NCI-H1930 (cell line): ENCODE measurements at places on chromosomes 6 and 20.

GRCh38 chr6:161745594-161746141 is 471.8 kb upstream of the AGPAT4 start:
- no peak for DNase-seq

GRCh38 chr6:128242765-128243403 is 277.5 kb downstream of the PTPRK start:
- no peak for DNase-seq

DNA sequence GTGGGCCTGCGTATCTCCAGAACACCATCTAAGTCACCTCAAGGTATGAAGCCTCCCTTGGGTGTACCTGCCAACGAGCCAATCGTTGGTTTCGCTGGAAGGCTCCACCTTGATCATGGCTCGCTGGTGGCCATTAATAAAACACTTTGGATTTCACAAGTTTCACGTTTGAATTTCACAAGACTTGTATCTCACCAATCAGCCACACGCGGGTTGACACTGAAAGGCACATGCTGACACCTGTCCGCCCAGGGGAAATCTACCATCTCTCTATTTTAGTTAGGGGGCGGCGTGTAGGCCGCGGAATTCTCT is 586 bp upstream of the HMGA1 start:
- no peak for DNase-seq

DNA sequence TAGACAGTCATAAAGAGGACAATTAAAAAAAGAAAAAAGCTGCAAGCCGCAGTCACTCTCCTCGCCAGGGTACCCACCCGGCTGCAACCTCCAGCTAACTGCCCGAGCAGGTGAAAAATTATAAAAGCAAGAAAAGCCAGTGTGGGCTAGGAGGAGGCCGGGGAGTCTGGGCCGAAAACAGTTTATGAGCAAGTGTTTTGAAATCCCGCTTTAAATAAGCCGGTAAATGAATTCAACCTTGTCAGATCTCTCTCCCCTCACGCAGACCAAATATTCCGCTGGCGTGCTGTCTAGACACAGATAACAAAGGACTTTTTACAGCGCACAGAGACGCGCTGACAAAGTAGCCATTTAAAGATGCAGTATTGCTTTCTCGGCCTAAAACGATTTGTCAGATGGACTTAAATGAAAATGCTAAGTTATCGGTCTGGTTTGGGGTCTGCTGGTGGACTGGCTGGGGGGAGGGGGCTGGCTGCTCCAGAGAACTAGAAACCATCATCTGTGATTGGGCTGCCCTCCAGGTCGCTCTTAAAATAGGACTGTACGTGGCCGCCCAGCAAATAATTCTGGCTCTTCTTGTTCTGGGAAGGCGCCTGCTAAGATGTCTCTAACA is 24.6 kb downstream of the PMEPA1 start:
- no peak for DNase-seq

- DNase-seq = no peak
Observed at GRCh38 chr6:82651845-82652335, 288.3 kb downstream of the TPBG start.

- DNase-seq = no peak
Observed at GRCh38 chr20:19288061-19288460, 75.6 kb downstream of the SLC24A3 start.

GRCh38 chr6:141540207-141540606 is 592.5 kb upstream of the GJE1 start:
- no peak for DNase-seq

GRCh38 chr6:170237999-170238740 is 52.7 kb downstream of the DLL1 start:
- DNase-seq = no peak

- DNase-seq = no peak
Observed at GRCh38 chr20:37781626-37782025, 87.8 kb downstream of the CTNNBL1 start.

- DNase-seq = no peak
Observed at GRCh38 chr6:107819964-107820337, 4.2 kb downstream of the SCML4 start.

GRCh38 chr20:52461582-52461981 is 270.0 kb upstream of the ZFP64 start:
- DNase-seq = no peak
